ENCODE measurements at places on chromosomes 11 and 22. TPM values are rescaled to one million over a fixed set of nuclear protein-coding genes. Genes with fewer than 3 reads are reported as not detected.

CXCR5 gene
- not detected for total RNA-seq

ANO9 gene
- total RNA-seq = 0.36 TPM

TMEM9B gene
- 24.3 TPM for total RNA-seq

- DNase-seq = no peak
Measured at GRCh38 chr11:59833602-59834001, 11.7 kb downstream of the CBLIF start.

Data from sigmoid colon (tissue), 7 donors.